Neuronal stem cell (in vitro differentiated cells): ENCODE measurements at places on chromosomes 3 and 15.

DNA sequence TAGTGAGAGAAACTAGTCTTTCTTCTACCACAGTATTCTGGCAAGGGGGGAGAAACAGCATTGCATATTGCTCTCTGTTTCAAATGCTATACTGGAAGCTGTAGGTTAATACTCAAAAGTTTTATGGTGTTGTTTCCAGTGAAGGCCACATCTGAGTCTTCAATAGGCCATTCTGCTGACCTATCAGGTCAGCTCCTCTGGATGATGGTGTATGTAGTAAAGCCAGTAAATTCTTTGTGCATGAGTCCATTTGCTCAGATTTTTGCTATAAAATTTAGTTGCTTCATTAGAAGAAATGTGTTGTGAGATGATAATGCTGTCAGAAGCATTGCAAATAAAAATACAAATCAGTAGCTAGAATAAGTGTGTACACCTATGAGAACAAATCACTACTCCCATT, 64.9 kb upstream of the RBMS3 start:
- no peaks in the 10 kb centered on the region for H3K36me3 ChIP-seq
- no peak for DNase-seq
- no peak overlapping the region for H3K4me3 ChIP-seq
- H3K27me3 ChIP-seq = no peaks in the 10 kb centered on the region
- no peak overlapping the region for H3K27ac ChIP-seq

DNA sequence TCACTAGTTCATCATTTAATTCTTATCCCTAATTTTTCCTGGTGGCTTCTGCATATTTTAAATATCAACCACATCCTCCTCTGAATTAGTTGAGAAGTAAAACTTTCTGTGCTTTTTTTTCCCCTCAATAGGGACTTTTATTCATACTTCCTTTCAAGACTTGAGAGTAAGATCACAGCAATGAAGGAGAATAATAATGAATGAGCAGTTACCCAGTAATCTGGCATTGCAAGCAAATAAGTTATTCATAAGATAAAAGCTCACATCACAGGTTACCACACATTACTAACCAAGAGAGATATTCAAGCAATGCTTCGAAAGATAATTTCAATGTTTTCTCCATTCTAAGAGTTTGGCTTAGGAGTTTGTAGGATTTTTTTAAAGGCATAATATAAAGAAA, 50.3 kb downstream of the BTLA start:
- no peaks in the 10 kb centered on the region for H3K4me1 ChIP-seq
- H3K27ac ChIP-seq = no peak overlapping the region
- no peak for DNase-seq
- H3K4me3 ChIP-seq = no peak overlapping the region

DNA sequence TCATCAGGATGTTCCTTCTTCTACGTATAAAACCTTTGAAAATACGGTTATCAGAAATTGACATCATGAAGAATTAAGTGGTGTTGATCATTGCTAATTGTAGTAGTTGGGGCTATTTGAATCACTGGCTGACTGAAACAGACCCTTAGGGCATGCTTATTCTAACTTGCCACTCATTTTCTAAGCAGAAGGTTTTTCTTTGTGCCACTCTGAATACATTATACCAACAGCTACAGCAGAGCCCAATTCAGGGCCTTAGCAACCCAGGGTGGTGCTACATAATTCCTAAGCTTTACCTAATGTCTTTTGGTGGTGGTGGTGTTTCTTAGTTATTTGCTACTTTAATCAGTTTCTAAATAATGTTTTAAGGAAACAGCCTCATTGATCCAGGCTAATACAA, 524.2 kb downstream of the NLGN1 start:
- H3K36me3 ChIP-seq = no peaks in the 10 kb centered on the region
- no peaks in the 10 kb centered on the region for H3K27me3 ChIP-seq
- DNase-seq = no peak

DNA sequence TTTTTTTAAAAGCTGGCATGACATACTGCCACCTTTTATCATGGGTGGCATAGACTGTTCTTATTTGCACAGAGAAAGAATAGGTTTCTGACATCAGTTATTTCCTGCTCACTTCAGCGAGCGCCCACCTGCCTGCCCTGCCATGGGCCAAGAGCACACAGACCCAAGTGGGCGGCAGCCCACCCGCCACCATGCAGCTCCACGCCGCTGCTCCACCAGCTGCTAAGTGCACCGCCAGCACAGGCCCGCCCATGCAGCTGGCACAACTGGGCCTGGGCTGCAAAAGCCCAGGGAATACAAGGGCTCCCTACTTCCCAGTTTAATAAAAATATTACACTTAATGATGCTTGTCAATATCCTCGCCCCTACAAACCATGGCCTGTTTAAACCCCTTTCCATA, 15.4 kb downstream of the ZNF148 start:
- no peak for DNase-seq
- H3K4me3 ChIP-seq = no peak overlapping the region
- no peaks in the 10 kb centered on the region for H3K4me1 ChIP-seq
- no peak overlapping the region for H3K27ac ChIP-seq

DNA sequence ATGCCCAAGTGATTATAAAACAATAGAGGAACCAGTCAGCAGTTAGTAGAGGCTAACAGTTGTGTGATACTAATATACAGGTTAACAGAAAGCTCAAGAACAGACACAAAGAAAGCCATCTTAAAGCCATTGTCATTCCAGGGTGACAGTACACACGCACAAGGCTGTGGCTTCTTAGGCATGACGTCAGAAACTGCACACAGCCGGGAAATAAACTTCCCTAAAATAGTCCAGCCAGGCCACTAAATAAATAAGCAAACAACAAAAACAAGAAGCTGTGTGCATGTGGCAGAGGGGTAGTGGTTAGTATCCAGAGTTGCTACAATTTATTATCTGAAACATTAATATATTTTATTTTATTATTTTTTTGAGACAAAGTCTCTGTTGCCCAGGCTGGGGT, 49.8 kb downstream of the PPCDC start:
- H3K36me3 ChIP-seq = no peaks in the 10 kb centered on the region
- no peaks in the 10 kb centered on the region for H3K27me3 ChIP-seq
- H3K4me3 ChIP-seq = no peak overlapping the region
- DNase-seq = no peak
- no peak overlapping the region for H3K27ac ChIP-seq

DNA sequence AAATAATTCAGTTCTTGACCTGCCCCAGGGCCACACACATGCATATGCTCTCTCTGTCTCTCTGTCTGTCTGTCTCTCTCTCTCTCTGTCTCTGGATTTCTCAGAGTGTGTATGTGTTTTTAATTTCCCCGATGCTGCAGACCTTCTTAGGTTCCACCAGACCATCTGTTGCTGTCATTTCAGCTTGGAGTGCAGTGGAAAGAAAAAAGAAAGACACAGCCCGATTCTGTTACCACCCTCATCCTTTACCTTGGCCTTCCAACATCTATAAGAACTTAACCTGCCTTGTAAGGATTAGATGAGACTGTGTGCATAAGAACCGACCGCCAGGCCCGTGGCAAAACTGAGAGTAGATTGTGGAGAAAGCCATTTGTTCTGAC, 9.7 kb upstream of the PGPEP1L start:
- H3K4me1 ChIP-seq = peaks cover 3% of the 10 kb centered on the region
- no peak overlapping the region for H3K27ac ChIP-seq
- H3K27me3 ChIP-seq = no peaks in the 10 kb centered on the region

GRCh38 chr3:85148036-85148435, 189.2 kb downstream of the CADM2 start:
- no peaks in the 10 kb centered on the region for H3K27me3 ChIP-seq
- H3K36me3 ChIP-seq = no peaks in the 10 kb centered on the region
- DNase-seq = no peak

- H3K4me3 ChIP-seq = no peak overlapping the region
- no peak overlapping the region for H3K27ac ChIP-seq
- H3K27me3 ChIP-seq = no peaks in the 10 kb centered on the region
- H3K36me3 ChIP-seq = no peaks in the 10 kb centered on the region
- DNase-seq = no peak
Observed at GRCh38 chr3:159668990-159669476, 319.6 kb upstream of the IL12A start.

DNA sequence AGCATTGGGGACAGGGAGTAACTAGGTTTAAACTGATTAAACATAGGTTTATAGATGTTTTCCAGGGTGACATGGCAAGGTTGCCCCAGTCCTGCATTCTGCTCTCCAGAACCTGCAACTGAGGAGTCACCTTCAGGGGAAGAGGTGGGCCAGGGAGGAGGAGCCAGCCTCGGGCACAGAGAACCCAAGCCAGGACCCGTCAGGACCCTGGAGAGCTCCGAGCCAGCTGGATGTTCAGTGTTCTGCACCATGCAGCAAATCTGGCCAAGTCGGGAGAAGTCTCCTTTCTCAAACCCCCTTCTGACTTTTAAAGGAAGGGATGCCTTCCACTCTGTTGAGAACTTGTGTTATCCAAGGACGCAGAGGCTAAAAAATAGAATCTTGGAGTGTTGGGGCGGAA, 62.1 kb upstream of the SLC6A11 start:
- no peak overlapping the region for H3K4me3 ChIP-seq
- H3K4me1 ChIP-seq = no peaks in the 10 kb centered on the region
- H3K27ac ChIP-seq = no peak overlapping the region
- H3K36me3 ChIP-seq = no peaks in the 10 kb centered on the region
- DNase-seq = peak; percentile 66

GRCh38 chr3:56856752-56857151, 55.0 kb upstream of the ARHGEF3 start:
- no peaks in the 10 kb centered on the region for H3K27me3 ChIP-seq
- no peak for DNase-seq
- no peak overlapping the region for H3K4me3 ChIP-seq

GRCh38 chr3:127206611-127207516, 13.9 kb downstream of the PRR23E start:
- DNase-seq = no peak
- no peak overlapping the region for H3K27ac ChIP-seq
- no peaks in the 10 kb centered on the region for H3K36me3 ChIP-seq
- H3K4me3 ChIP-seq = no peak overlapping the region
- peaks cover 7% of the 10 kb centered on the region for H3K4me1 ChIP-seq

DNA sequence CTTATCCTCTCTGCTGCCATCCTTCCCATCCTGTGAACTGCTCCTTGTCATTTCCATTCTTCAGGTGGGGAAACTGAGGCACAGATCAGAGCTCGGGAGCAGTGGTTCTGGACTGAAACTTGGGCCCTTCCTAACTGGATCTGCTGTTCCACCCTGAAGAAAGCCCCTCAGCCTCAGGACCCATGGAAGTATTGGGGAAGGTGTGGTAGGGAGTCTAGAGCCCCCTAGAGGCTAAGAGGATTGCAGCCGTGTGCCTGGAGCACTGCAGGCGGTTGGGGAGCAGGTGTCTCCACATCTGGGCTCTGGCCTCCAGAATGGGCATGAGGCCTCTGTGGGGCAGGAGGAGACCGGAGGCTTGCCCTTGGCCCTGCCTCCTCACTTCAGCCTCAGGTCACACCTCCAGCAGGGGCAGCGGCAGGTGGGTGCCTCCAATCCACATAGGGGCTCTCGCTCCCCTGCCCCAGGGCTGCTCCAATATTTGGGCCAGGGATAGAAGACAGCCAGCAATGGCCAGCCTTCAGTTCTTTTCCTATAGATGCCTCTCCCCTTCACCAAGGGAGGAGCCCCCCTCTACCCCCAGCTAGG, 28.1 kb downstream of the DNAJB8 start:
- no peak for DNase-seq
- peaks cover 4% of the 10 kb centered on the region for H3K4me1 ChIP-seq
- no peak overlapping the region for H3K4me3 ChIP-seq
- no peaks in the 10 kb centered on the region for H3K36me3 ChIP-seq
